ENCODE measurements at places on chromosomes 4 and X.

- no peak for DNase-seq
Observed at GRCh38 chr4:6278801-6279197, 9.1 kb downstream of the WFS1 start.

DNA sequence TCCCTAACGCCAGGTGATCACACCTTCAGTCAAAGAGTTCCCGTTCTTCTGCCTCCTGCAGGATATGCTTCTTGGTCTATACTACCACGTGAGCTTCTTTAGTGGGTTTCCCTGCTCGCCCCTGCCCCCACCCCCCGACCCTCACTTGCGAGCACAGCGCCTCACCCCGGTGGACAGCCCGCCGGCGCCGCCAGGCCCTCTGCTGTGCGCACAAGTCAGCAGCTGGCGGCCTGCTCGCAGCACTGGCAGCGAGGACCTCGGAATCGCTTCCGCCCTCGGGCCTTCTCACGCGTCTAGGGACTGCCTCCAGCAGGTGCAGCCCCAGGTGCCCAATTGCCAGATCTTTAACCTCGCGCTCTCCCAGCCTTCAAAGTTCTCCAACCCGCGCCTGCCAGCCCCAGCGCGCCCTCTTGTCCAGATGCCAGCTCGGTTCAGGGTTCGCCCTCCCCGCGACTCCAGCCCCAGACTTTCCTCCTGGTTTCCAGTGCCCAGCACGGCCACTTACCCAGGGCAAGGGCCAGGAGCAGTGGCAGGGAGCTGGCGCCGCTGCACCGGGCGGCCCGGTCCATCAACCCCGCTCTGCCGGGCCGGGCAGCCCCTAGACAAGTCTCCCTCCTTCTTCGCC, 454 bp downstream of the BTC start:
- no peak for DNase-seq

DNA sequence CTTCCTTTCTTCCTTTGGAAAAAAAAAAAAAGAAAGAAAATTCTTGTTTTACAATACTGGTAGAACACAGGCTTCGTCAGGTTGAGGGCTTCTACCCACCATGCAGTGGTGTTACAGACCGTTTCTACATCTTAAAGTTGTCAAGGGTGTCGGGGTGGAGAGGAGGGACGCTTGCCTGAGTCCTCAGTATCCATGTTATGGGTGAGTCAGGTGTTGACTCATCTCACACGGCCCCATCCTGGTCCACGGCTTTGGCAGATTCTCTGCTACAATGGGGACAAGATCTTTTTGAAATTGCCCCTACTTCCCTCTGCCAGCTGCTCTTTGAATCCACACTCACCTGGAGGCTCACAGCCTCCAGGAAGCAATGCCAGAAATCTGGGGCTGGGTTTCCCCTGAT, 310.3 kb upstream of the ZFP42 start:
- no peak for DNase-seq

GRCh38 chrX:109782994-109783700, 50.1 kb upstream of the ACSL4 start:
- DNase-seq: no peak

- DNase-seq: no peak
Observed at GRCh38 chr4:44002368-44002767, 446.2 kb downstream of the KCTD8 start.

DNA sequence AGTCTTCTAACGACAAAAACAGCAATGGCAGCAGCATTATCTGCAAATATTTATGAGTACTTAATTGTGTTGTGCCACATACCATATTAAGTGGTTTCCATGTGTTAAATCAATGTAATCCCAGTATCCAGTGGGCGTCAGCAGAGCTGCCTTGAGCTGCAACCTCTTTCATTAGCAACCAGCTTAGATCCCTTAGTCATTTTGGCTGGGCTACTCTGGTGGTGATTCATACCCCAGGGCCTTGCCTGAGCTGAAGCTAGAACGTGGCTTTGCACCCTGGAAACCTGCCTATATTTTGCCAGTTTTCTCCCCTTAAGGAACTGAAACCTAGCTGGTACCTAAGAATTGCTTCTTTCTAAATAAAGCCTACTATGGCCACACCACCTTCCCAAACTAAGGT, 474.3 kb upstream of the FTHL17 start:
- DNase-seq: no peak

DNA sequence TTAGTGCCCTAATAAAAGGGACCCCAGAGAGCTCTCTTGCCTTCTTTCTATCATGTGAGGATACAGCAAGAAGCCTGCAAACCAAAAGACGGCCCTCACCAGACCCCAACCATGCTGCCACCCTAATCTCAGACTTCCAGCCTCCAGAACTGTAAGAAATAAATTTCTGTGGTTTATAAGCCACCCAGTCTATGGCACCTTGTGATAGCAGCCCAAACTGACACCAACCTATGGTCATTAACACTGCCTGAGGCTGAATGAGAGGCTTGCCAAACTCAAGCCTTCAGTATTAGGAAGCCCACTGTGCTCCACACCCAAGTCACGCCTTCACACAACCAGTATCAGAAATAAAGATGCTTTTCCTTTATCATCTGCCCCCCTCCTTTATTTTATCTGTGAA, 127.3 kb upstream of the KLF3 start:
- DNase-seq: no peak

DNA sequence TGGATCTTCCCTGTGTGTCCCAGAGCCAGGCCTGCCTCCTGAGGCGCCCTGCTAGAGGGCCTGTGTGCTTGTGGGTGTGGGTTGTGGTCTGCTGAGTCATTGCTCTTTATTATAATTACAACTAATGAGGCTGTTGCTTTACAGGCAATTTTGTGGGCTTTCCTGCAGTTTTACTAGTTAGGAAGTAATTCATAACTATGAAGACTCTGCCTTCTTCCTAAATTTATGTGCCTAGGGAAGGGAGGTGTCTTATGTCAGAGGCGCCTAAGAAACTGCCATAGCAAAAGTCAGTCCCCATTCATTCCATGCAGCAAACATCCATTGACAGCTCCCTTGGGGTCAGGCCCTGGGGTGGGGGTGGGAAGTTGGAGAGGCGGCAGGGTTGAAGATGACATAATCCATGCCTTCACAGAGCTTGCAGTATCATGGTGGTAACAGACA, 359.2 kb downstream of the IDS start:
- DNase-seq: no peak

GRCh38 chr4:171067422-171067821, 745.8 kb upstream of the GALNTL6 start:
- no peak for DNase-seq

GRCh38 chrX:28552322-28552721, 34.9 kb upstream of the IL1RAPL1 start:
- no peak for DNase-seq

DNA sequence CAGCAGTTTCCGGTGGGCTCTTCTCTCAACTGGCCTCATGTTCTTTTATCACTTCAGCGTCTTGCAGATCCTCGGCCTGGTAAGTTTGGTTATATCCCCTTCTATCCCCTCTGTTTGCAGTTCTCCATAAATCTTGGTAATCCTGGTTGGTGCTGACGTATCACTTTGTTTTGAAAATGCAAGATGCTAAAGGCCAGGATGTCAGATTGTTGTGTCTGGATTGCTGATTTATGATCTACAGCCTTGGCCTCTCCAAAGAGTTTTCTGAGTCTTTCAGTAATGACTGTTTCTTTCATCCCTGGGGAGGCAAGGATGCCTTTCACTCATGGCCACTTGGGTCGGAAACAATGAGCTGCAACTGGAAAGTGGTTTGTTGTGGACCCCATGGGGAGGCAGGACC, 146.4 kb downstream of the AMMECR1 start:
- DNase-seq: no peak

GRCh38 chrX:116873671-116874070, 410.9 kb upstream of the CT83 start:
- DNase-seq: no peak

- DNase-seq: no peak
Observed at GRCh38 chr4:138677748-138678147, 337.8 kb upstream of the NOCT start.

DNA sequence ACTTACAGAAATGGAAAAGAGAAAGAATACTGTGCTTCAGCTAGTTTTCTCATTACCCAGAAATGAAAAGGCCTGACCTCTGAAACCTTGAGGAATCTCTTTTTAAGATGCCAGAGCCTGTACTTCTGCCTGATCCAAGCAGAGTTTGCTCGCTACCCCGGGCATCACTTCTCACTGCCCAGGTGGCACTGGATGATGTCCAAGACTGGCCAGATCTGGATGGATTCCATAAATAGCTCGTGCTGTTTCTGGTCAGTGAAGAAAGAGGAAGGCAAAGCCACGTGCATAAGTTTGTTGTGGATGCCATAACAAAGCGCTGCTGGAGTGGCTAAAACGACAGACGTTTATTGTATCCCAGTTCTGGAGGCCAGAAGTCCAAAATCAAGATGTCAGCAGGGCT, 133.5 kb downstream of the TBL1X start:
- no peak for DNase-seq

GRCh38 chr4:28432348-28433025, 1571.8 kb downstream of the STIM2 start:
- no peak for DNase-seq

- DNase-seq: no peak
Observed at GRCh38 chr4:845233-845835, 19.4 kb upstream of the CPLX1 start.

GRCh38 chrX:139286342-139286741, 244.2 kb upstream of the F9 start:
- no peak for DNase-seq

GRCh38 chr4:102608190-102608589, 107.0 kb downstream of the NFKB1 start:
- DNase-seq: no peak

DNA sequence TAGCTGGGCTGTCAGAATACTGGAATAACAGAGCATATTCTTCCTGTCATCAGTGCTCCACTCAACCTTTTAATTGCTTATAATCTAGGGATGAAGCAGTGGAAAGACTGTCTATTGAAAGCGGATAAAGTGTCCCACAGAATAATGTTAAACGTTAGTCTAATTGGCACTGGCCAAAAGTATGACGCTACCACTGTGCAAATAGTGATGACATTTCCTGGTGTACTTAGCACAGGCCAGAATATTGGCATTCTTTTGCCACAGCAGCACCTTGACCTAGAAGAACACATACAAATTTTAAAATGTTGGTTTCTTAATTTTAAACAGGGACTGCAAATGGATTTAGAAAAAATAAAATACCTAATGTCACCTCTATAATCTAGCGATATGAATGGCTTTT, 635.2 kb upstream of the SPANXN1 start:
- no peak for DNase-seq

DNA sequence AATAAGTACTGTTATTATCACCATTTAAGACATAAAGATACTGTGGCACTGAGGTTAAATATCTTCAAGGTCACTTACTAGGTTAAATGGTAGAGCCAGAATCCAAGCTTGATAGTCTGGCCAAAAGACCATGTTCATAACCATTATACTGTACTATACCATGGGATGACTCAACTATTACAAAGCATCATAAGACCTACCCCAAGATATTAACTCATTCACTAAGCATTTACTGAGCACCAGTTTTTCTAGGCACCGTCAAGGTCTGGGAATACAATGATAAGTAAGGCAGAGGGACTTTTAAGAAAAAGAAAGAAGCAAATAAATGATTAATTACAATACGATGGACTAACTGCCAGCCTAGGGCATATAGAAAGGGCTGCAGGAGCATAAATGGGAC, 95.5 kb upstream of the KCTD8 start:
- DNase-seq: no peak

DNA sequence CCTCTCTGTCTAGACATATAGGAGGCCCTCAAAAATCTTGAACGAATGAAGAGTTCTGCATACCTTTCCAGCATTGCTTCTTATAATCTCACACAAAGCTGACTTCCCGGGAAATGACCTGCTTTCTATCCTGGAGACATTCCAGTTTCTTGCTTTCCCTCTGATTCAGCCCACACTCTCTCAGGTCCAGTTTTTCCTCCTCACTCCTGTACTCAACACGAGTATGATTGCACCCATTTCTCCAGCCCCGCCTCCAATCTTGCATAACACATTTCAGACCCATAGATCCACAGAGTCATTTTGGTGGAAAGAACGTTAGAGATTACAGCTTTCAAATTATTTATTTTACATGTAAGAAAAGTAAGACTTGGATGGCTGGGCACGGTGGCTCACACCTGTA, 127.5 kb upstream of the TLR3 start:
- no peak for DNase-seq

DNA sequence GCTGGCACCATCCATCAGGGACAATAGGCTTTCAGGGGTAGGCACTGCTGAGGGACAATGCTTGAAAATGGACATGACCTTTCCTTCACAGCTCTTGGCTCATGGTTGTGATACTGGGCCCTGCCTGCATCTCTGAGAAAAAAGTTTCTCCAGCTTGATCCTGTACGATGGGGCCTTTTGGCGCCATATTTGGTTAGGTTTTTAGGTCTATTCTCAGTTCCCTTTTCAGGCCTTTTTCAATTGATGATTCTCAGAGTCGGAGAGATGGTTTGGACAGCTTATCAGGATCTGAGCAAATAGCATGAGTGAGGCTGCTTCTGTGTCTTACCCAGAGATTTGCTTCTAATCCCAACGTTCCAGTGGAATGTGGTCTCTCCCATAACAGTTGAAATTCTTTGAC, 141.6 kb downstream of the ZNF518B start:
- no peak for DNase-seq

- DNase-seq: no peak
Observed at GRCh38 chr4:143618811-143619210, 81.7 kb downstream of the FREM3 start.

GRCh38 chr4:94548571-94548970, 96.8 kb downstream of the PDLIM5 start:
- DNase-seq: peak; percentile 6

DNA sequence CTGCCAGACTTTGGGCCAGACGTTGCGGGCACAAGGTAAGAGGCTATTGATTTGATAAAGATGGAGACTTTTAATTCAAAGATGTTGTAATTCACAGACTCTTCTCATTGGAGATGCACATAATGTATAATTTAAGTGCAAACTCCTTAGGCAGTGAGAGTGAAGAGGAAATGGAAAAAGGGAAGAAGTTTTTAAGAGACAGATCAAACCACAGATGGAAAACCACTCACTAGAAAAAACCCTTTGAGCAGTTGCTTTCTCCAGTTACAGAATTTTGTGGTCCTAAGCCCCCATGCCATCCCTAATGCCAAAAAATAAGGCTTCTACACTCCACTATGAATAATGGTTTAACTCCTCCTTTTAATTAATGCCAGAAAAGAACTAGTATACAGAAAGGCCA, 977.1 kb upstream of the PRKX start:
- no peak for DNase-seq

DNA sequence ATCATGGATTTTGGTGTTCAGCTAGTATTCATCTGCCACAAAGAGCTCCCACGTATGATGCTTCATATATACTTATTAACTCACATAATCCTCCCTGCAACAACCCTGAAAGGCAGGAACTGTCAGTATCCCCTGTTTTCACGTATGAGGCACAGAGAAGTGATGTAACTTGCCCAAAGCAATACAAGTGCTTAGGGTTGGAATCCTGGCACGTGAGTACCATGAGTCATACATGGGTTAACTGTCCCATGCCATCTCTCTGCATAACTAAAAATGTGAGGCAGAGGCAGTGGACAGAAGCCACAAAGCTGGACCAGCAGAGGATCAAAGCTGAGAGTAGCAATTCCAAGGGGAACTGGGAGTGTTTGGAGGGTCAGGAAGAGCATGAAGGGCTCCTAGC, 35.7 kb upstream of the EGFL6 start:
- DNase-seq: no peak

GRCh38 chr4:128320656-128321055, 33.0 kb upstream of the PGRMC2 start:
- no peak for DNase-seq

- DNase-seq: no peak
Observed at GRCh38 chr4:140611854-140612253, 43.1 kb upstream of the UCP1 start.

- peak; percentile 71 for DNase-seq
Observed at GRCh38 chrX:9708923-9709553, 56.6 kb downstream of the GPR143 start.

Data from CD4-positive, alpha-beta T cell treated with Interleukin-21 for 1 hour (primary cell).